ENCODE measurements at places on chromosomes 2 and 18. TPM values are rescaled to one million over a fixed set of nuclear protein-coding genes. Genes with fewer than 3 reads are reported as not detected.

- DNase-seq: peak; percentile 35
Observed at GRCh38 chr2:66495788-66496640, 61.1 kb downstream of the MEIS1 start.

ZNF396 gene
- total RNA-seq: 1.0 TPM

DNA sequence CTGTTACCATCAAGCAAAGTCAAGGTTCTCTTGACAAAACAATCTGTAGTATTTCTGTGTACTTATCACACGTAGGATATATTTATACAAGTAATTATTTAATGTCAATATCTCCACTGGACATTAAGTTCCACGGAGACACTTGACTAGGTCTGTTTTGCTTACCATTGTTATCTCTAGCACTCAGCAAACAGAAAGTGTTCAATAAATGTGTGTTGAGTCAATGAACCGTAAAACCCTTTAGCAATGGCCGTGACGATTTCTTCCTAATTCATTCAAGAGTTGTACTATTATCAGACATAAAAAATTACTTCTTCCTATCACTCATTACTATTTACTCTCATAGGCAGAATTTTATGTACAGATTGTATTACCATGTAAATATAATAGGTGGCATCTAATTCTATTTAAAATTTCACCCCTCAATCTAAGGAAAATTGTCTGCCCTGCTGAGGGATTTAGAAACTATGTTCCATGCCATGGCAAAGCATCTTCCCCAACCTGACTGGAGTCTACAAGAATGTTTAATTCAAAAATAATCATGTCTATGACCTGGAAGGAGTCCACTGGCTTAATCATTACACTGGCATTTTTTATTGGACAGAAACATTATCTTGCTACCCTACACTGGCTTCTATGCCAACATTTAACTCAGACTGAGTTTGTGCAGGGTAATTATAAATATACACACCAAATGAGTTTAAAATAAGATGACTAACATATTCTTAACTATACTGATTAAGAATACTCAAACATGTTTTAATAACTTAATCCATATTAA is 301.9 kb downstream of the ZEB2 start:
- DNase-seq: no peak

- no peak for DNase-seq
Observed at GRCh38 chr2:128420131-128420530, 101.5 kb upstream of the HS6ST1 start.

- DNase-seq: no peak
Observed at GRCh38 chr18:75261430-75262223, 51.0 kb downstream of the TSHZ1 start.

THADA gene
- 27.5 TPM for total RNA-seq

GRCh38 chr2:136891100-136891499 is 125.8 kb downstream of the THSD7B start:
- DNase-seq: no peak

DNA sequence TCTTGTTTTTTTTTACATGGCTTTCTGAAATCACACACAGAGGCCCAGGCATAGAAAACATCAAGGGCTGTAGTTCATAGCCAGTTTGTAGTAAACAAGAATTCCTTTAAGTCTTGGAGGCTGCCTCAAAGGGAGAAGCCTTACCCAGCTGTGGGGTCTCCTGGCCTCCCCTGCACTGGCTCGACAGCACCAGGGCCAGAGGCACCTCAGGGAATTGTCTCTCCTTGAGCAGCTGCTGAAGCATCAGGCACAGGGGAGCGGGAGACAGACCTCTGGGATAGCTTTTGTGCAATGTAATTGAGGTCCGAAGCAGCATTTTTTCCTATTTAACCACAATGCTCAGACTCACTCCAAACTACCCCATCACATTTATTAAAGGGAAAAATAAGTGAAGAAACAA is 209.1 kb downstream of the HRH4 start:
- no peak for DNase-seq

DNA sequence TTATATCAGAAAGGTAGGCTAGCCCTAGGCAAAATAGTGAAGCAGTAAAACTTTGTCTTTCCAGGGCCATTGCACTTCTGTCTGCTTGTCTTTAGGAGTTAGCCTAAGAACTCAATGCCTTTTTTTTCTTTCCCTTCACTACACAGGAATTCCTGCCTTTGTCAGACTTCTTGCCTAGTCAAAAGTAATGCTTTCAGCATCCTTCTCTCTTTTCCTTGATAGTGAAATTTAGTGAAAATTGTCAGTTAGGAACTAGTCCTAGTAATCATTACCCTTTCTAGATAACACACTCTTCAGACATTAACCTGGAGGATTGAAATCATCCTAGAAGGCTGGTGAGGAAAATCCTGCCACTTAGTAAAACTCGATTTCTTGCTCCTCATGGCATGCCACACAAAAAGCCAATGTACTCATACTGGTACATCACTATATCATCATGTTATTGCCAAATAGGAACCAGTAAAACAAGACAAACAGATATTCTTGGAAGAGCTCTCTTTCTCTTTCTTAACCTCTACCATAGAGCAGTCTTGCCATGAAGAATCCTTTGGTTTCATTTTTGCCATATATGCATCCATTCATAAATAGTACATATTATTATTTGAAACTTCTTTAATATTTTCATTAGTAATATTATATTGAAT is 320.5 kb downstream of the CTNNA2 start:
- DNase-seq: no peak

- DNase-seq: no peak
Observed at GRCh38 chr2:68912732-68913131, 40.0 kb downstream of the GKN2 start.

- DNase-seq: no peak
Observed at GRCh38 chr2:206086716-206087350, 859 bp upstream of the INO80D start.

HOXD4 gene
- total RNA-seq: not detected

DNA sequence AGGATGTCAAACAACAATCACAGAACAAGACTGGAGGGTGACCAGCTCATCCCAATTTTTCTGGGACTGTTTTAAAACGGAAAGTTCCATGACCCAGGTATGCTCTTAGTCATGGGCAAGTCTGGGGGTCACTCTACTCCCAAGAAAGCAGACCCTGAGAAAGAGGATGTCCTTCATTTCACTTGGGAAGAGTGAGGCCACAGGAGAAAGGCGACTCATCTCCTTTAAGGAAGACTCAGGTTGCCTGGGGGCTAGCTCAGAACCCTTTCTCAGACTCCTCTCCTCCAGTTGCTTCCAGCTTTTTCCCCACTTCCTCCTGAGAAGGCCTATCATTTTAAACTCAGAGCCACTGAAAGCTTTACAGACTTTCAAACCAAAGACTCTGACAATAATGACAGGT is 9.3 kb downstream of the RNF152 start:
- no peak for DNase-seq

GALNT5 gene
- 0.34 TPM for total RNA-seq

ABHD1 gene
- total RNA-seq: 0.62 TPM

- no peak for DNase-seq
Observed at GRCh38 chr2:27281855-27282559, at the start of gene TRIM54. Gene TRIM54, plus strand, starts transcription at chr2:27282429. Its CDS starts 303 bp downstream, at chr2:27282732.

FAM110C gene
- total RNA-seq: 7.7 TPM

GRCh38 chr18:63700501-63700900 is 2.3 kb upstream of the SERPINB11 start:
- no peak for DNase-seq

- DNase-seq: no peak
Observed at GRCh38 chr2:226087051-226087450, 687.5 kb downstream of the NYAP2 start.

Measured in WTC11 (cell line).